ENCODE measurements at places on chromosomes 5 and 9.

- DNase-seq, result no peak
Measured at GRCh38 chr5:59037453-59037852, 454.6 kb downstream of the RAB3C start.

GRCh38 chr9:16704116-16705110 is 166.1 kb downstream of the BNC2 start:
- DNase-seq, result no peak

DNA sequence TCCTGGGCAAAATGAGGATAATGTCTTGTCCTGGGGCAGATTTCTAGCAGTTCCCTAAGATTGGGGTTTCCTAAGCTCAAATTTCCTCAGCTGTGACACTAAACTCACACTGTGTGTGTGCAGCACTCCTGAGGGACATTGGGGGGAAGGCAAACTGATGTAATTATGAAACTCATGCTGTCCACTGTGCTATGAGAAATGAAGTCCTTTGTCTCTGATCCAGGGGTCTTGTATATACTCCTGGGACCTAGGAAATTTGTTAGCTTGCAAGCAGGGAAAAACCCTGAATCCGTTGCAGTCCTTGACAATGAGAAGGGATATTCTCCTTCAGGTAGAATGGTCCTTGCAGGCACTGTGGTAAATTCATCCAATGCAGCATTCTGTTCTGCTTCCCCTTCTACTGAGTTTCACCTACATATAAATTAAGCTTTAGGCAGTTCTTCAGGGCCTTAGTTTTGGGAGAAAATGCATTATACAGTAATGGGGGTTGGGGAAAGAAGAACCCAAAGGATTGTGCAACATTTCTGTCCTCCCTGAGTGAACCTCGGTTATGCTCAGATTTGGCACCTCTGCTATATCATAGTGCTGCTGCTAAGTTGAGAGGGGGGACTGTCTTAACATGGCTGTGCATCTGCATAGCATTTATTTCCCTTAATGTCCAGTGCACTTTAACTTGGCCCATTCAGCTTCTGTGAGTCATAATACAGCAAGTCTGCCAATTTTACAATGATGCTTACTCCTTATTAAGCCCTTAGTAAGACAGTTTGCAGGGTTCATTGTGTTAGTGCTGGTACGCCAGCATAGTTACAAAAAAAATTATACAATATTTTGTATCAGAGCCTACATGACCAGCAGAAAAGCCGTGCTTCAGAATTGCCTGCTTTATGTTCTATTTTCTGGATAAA is 80.2 kb downstream of the PJA2 start:
- no peak for DNase-seq

DNA sequence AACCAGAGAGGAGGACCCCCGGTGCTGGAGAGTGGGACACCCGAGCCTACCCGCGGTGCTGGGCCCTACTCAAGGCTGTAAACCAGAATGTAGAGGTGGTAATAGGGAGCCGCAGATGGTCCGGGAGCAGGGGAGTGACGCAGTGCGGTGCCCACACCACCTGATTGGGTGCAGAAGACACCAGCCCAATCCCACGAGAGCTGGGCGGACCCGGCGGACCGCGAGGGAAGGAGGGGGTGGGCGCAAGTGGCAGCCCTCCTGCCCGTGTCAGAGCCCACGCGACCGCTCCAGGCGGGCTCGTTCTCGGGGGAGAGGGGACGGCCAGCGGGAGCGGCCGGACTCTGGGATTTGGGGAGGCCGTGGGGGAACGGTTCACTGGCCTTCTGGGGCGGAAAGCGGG is 71.2 kb downstream of the C9orf50 start:
- no peak for DNase-seq

DNA sequence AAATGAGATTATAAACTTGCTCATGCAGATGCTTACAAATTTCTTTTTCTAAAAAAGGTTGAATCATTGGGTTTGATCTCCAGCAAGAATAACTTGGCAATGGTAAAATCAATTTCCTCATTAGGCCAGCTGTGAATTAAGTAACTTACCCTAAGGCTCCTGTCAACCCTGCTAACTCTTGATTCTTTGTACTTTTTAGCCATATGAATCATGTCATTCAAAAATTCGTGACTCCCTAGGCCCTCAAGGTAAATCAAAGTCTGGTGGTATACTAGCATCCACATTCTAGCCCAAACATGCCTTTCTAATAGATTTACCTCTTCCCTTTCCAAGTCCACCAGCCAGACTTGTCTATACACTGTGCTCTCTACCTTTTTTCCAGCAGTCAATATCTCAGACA is 420.8 kb upstream of the BRINP1 start:
- DNase-seq, result no peak

DNA sequence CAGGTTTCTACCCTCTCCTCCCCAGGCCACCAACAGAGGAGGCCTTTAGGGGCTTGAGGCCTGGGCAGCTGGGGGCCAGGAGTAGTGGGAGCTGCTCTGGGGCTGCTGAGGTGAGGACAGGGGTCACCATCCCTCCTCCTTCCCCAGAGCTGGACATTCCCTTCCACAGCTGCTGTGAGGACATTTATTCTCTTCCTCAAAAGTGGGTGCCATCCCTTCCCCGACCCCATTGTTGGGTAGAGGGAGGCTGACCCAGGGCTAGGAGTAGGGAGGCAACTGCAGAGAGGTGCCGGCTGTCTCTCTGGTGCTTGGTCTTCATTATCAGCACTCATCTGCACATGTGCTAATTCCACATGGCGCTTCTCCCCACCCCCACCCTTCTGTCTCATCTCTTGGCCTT is 113.9 kb upstream of the FBXL7 start:
- no peak for DNase-seq

DNA sequence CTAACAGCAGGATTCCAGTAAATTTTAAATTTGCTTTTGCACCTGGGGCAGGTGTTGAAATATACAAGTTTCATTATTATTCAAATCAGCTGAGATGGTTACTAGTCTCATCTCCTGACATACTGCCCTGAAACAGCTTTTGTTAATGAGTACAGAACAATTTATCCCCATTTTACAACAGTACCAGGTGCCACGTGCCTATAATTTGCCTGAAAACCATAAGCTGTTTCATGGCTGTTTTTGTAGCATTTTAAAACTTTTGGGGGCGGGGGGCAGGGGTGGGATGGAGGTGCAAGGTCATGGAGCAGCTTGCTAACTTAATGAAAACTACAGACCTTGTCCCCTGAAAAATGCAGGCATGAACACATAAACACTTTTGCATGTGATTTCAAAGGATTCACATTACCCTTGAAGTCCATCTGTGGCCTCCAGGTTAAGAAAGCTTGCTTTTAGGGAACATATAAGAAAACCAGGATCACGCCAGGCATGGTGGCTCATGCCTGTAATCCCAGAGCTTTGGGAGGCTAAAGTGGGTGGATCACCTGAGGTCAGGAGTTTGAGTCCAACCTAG is 42.1 kb downstream of the TIMD4 start:
- no peak for DNase-seq

- DNase-seq, result no peak
Measured at GRCh38 chr5:152439791-152440190, 34.7 kb upstream of the NMUR2 start.

- DNase-seq, result no peak
Measured at GRCh38 chr5:135667673-135668072, 88.9 kb upstream of the CXCL14 start.

DNA sequence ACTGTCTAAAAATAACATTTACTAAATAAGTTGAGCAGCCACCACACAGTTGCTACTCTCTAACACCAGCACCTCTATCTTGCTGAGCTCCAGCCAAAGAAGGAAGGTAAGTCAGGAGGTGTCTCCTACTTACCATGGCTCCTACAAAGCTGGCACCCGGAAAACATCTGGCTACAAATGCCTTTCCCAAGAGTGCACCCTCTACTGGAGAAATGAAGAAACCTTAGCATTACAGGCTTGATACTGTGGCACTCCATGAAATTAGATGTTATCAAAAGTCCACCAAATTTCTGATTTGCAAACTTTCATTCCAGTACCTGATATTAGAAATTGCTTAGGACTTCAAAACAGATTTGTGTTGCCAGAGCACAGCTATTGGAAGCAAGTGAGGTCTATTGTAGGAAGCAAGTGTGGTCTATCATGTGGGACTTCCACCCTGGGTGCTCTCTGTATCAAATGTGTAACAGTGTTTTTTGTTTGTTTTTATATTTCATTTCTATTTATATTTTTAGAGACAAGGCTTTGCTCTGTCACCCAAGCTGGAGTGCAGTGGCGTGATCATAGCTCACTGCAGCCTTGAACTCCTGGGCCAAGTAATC is 25.7 kb upstream of the RFK start:
- DNase-seq, result no peak

- no peak for DNase-seq
Measured at GRCh38 chr9:28782630-28783029, 1209.3 kb upstream of the C9orf72 start.

DNA sequence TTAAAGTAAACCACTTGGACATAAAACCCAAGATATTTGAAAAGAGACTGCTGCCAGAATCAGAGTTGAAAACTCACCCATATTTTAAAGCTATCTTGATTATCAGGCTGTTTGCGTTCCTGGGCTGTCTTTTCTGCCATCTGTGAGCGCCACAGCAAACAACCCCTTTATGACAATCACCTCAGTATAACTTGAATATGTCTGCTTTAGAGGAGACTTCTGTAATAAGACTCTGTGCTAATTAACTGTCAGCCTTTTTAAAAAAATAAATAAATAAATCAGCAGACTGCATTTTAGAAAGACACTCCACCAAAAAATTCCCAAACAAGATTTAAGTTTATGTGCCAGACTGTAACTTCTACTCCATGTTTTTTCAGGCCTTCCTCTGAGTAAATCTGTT is 375.7 kb upstream of the CCNH start:
- DNase-seq, result no peak

All from stimulated activated CD8-positive, alpha-beta memory T cell treated with anti-CD3 and anti-CD28 coated beads, Interleukin-7, amount 100 ng/mL, for 1 hour (primary cell).